Epithelial cell of esophagus (primary cell): ENCODE measurements at places on chromosomes 12 and 14.

DNA sequence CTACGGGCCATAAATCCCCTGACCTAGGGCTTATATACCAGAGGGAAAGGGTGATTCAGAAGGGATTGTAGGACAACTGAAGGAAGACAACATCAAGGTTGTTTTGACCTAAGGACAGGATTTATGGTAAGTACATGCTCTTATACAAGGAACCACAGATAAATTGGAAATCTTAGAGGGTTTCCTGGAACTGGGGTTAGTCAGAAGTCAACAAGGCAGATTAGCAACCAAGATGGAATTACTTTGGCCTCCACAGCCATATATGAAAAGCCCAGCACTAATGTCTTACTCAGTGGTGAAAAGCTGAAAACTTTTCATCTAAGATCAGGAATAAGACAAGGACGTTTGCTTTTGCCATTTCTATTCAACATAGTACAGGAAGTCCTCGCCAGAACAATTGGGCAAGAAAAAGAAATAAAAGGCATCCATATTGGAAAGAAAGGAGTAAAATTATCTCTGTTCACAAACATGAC, 5.4 kb downstream of the TMBIM4 start:
- no peak for DNase-seq

- no peak for DNase-seq
Observed at GRCh38 chr14:74348735-74349463, 628 bp downstream of the VRTN start.

GRCh38 chr14:94313991-94314655, 9.0 kb downstream of the SERPINA6 start:
- peak; percentile 79 for DNase-seq

DNA sequence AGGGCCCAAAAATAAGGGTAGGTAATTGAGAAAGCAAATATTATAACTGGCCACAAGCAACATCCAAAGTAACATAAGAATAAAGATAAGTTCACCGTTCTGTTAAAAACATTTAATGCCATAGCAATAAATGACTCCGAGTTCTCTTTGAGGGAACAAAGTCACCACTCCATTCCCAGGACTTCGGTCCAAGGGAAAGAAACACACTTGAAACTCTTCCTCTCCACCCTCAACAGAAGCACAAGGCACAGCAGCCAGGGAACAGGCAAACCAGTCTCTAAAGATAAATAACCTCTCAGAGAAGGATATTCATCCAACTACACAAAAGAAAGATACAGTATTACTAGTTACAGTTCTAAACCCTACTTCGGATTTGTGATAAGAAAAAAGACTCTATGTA, 2.5 kb downstream of the SETD3 start:
- DNase-seq, result no peak

GRCh38 chr14:31139301-31139847, 68.2 kb downstream of the HECTD1 start:
- no peak for DNase-seq
